Posterior cingulate gyrus (tissue), 11 donors: ENCODE measurements at places on chromosomes 12 and 14.
A peak's percentile ranks its signal among the peaks of the same experiment; 100 is the strongest.

DNA sequence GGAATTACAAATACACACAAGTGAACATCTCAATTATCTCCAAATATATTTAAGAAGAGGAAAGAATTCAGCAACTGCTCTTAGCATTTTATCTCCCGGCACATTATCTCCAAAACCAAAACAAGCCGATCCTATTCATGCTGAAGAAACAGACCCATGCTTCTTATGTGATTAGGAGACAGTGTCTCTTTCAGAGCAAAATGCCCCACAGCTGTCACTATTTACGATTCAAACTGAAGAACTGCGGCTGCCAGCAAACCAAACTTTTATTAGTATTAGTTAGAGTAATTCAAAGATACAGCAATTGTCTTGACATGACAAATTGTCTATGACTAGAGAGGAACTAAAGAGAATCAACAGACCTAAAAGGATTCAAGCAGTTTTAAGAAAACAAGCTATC, 79.4 kb downstream of the SETD3 start:
- DNase-seq, result no peak

DNA sequence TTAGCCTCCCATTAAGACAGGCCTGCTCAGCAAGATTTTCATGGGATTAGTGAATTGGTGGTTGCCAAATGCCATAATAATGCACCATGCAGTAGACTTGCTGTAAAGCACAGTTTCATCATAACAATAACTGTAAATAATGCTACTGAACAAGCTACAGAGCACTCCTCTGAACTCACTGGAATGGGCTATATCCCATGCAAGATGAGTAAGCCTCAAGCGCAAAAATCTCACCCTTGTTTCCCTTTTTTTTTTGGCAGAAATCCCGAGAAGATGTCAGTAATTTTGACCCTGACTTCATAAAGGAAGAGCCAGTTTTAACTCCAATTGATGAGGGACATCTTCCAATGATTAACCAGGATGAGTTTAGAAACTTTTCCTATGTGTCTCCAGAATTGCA, 145.9 kb upstream of the HIF1A start:
- DNase-seq, result no peak

- no peak for DNase-seq
Measured at GRCh38 chr12:93178154-93178878, 199.4 kb upstream of the NUDT4 start.

GRCh38 chr12:121159467-121160307, 27.0 kb downstream of the P2RX7 start:
- no peak for DNase-seq

DNA sequence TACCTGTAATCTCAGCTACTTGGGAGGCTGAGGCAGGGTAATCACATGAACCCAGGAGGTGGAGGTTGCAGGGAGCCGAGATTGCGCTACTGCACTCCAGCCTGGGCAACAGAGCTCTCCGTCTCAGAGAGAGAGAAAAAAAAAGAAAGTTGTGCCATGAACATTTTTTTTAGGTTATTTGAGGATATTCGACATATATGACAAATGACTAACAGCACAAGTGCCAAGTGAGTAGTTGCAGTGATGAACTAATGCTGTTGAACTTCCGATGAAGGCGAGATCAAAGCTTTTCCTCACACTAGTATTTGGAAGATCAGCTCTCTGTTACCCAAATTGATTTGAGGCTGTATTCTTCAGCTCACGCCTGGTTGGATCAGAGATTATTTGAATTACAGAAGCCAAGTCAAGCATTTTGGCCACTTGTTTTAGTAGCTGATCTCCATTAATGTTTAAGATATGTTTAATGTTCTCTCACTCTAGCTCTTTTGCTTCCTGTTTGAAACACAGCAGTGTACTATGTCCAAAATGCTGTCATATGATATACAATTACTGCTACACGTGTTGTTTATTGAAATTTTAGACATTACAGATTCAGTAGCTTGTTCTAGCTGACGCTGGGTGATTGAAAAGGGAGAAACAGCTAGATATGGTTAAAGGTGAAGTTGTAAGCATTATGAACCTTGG, 43.4 kb downstream of the WDR20 start:
- DNase-seq, result no peak

DNA sequence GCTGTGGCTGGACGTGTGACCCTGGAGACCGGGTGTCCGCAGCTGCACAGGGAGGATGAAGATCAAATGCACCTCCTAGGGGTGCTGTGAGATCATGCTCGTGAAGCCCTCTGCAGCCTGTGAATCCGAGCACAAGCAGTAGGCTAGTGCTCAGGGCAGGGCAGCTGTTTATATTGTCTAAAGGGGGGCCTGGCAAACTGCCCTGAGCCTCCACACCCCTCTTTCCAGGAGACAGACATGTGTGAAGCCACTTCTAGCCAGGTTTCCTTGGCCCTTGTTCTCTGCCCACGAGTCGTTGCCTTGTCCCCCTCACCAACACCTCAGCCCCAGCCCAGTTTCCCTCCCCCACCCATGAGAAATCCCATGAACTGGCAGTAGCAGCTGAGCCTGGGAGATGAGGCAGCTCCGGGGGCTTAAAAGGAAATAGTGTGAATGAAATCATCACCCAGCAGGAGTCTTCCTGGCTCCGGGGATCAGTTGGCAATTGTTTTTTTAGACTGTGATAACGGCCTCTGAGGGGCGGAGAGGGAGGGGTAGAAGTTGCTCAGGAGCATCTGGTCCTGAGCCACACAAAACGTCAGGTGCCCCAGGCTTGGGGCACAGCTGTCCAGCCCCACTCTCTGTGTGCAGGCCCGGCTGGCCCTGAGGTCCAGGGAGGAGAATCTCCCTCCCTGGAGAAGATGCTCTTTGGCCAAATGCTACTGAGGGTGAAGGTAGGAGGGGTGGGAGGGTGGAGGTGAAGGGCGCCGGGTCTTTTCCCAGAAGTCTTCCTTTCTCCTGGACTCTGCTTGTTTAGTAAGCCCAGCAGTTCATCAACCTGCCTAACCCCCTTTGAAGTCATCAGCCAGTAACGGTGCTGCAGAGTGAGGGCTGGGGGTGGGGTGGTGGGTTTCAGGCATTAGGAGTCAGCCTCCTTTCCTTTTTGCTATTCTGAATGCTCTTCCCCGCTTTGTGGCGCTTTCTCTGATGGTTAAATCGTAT, 4.0 kb downstream of the FGF6 start:
- DNase-seq, result no peak

DNA sequence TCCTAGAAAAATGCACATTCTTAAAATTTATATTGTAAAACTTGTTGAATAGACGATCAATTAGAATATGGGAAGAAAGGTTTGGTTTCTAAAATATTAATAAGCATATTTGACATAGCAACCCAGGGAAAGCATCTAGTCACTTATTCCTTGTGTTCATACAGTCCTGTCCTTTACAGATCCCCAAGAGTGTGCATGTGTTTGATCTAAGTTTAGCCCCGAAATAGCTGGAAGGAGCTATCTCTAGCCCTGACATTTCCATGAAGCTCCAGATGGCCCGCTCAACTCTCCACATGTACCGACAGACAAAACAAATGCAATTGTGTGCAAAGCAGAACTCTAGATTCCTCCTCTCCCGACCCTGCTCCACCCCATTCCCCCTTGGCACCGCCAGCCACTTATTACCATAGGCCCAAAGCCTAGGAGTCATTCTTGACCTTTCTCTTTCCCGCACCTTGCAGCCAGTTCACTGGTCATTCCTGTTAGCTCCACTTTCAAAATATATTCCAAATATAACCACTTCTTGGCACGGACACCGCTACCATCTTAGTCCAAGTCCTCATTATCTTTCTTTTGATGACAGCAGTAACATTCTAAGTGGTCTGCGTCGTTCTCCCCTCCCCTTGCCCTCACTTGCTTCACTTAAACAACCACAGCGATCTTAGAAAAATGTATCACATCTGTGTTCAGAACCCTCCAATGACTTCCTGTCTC, 45.4 kb upstream of the GZMB start:
- DNase-seq, result no peak

GRCh38 chr14:104470588-104470987, 109.0 kb upstream of the C14orf180 start:
- no peak for DNase-seq

- peak; percentile 95 for DNase-seq
Measured at GRCh38 chr12:6534945-6535696, 804 bp downstream of the GAPDH start.

DNA sequence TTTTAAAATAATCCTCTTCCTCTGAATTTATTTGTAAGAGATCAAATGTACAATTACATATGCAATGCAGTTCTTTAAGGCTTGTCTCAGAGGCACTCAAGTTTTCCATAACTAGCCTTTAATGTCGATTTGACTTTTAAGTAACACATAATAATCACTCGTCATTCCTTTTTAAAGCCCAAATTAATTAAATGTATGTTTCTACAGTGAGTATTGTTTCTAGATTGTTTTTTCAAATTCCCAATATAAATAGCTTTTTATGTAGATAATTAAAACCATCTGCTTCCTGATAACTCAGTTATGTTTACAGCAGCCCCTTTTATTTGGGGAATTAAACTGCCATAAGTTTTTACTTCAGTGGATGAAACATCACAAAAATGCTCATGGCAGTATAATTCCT, 185.1 kb downstream of the ETNK1 start:
- DNase-seq, result no peak

DNA sequence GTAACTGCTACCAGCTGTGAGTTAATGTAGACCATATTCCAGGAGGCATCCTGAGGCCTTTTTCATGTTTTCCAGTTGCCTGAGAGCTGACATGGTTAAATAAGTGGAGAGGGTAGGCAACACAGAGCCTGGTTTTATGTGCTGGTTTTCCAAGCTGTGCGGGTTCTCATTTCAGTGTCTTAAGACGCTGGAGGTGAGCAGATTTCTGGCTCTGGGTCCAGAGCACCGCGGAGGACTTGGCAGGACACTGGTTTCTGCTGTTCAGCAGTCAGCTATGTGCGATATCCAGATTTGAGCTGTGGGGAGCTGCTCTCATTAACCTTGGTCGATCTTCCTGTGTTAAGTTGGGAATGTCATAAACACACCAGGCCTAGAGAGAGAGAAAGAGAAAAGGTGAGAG, 680.8 kb downstream of the BCL11B start:
- DNase-seq, result no peak

- no peak for DNase-seq
Measured at GRCh38 chr12:21054334-21054733, 76.7 kb upstream of the SLCO1B1 start.

- no peak for DNase-seq
Measured at GRCh38 chr12:32522331-32523221, 123.2 kb downstream of the FGD4 start.

DNA sequence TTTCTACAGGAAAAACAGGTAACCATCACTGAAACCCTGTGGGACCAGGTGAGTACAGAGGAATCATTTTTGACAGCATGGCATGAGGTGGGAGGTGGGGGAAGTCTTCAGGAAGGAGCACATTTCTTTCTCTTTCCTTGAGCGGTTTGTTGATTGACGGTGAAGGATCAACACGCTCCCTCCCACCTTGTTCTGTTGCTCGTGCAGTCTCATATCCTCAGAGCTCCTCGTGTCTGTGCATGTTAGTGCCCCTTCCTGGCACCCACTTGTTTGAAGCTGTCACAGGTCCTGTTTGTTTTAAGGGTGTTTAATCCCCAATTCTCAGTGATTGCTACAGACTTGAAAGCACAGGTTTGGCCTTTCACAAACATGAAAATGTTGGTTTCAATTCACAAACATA, 4.4 kb downstream of the C12orf54 start:
- no peak for DNase-seq

- no peak for DNase-seq
Measured at GRCh38 chr12:109762071-109762672, 48.5 kb downstream of the FAM222A start.

DNA sequence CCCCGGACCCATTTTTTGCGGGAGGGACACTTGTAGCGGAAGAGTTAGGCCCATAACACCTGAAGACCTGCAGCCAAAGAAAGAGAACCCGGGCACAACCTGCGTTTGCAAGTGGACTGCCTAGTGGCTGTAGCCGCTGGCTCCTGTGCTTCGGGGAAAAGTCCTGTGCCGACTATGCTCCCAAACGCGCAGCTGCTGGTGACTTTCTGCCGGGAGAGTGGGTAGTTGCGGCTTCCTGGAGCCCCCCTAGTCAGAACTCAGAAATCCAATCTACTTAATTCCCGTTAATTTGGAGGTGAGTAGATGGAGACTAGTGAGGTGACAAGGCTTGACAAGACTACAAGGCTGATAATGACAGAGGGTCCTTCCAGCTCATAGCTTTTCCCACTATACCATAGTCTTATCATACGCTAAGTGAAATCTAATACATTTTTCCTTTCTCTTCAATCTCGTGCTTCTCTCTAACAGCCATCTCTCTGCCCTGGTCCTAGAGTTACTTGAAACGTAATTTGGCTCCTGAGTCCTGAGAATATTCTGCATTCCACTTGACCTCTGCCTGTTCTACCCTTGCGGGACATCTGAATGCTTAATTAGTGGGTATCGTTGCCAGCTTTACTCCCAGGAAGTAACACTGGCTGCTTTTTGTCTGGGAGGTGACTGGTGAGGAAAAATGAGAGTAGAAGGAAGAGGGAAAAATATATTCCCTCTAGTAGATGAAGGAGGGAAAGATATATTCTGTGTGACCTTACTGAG, 556 bp downstream of the MTHFD1 start:
- DNase-seq, result peak; percentile 28

DNA sequence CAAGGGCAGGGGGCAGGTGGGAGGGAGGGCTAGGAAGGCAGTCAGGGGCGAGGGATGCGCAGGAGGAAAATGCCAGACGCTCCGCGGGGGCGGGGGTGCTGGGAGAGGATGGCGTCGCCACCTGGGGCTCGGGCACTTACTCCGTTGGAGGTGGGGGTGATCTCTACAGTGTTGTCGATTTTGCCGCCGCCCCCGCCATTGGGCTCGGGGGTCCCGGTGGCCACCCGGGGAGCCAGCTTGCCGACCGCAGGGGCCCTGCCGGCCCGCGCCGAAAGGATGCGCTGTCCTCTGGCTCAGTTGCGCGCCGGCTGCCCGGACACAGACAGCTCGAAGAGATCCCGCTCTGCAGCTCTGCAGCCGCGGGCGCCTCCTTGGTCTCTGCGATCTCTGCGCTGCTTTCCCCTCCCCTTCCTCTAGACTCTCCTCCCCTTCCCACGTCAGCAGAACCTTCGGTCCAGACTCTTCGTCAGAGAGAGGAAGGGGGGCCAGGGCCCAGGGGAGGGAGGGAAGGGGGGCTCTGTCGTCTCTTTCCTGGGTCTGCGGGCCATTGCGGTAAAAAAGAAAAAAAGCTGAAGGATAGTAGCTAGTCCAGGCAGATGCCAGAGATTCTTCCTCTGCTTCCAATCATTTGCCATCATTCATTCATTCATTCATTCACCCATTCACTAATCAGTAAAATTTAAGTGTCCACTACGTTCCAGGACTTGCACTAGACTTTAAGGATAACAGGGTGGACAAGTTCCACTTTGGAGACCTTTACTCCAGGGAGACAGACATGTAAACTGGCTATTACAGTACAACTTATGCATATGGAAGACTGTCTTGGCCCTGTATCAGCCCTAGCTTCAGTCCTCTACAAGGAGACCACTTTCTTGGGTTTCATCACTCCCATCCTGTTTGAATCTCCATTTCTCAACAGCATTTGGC, at the start of gene SLC22A17:
Gene SLC22A17, minus strand, starts transcription at position 382 of the 927 bp plus-strand sequence.
- DNase-seq, result peak; percentile 92

DNA sequence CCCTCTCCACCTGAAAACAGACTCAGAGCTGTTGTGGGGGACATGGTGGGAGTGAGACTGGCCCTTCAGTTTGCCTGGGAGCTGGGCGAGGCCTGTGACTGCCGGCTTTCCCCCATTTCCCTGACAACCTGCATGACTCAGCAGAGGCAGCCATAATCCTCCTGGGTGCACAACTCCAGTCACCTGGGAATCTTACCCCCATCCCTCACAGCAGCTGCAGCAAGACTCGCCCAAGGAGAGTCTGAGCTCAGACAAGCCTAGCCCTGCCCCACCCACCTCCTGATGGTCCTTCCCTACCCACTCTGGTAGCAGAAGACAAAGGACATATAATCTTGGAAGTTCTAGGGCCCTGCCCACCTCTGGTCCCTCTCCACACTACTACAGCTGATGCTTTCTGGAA, 207.3 kb upstream of the ARID2 start:
- DNase-seq, result no peak

GRCh38 chr14:49986343-49987014, 93.6 kb downstream of the ARF6 start:
- DNase-seq, result no peak
